Astrocyte (in vitro differentiated cells and primary cell): ENCODE measurements at places on chromosomes 2 and 18.

GRCh38 chr18:60044290-60045006 is 144.7 kb downstream of the PMAIP1 start:
- no peaks in the 10 kb centered on the region for H3K36me3 ChIP-seq
- H3K4me1 ChIP-seq: peaks cover 6% of the 10 kb centered on the region
- peak overlapping the region; percentile 47 for H3K27ac ChIP-seq
- peak; percentile 87 for DNase-seq
- H3K4me3 ChIP-seq: no peak overlapping the region
- H3K27me3 ChIP-seq: no peaks in the 10 kb centered on the region

DNA sequence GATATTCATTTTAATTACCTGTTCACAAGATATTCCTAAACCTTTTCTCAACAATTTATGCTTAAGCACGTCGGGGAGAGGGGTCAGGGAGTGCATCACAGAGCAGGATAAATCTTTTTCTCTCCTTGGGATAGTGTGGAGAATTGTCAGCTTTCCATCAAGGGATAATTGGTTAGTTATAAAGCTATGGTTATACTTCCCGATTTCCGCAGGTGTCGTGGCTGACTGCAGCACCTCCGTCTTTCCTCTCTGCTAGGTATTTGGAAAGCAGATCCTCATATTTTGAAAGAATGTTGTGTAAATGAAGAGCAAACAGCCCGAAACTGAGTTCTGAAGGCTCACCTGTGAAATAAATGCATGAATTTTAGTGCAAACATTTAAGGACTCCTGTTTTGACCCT is 778 bp downstream of the DYNC2LI1 start:
- no peaks in the 10 kb centered on the region for H3K27me3 ChIP-seq
- H3K4me3 ChIP-seq: peak overlapping the region; percentile 83
- peak overlapping the region; percentile 89 for H3K27ac ChIP-seq
- no peaks in the 10 kb centered on the region for H3K36me3 ChIP-seq
- H3K4me1 ChIP-seq: peaks cover 4% of the 10 kb centered on the region

DNA sequence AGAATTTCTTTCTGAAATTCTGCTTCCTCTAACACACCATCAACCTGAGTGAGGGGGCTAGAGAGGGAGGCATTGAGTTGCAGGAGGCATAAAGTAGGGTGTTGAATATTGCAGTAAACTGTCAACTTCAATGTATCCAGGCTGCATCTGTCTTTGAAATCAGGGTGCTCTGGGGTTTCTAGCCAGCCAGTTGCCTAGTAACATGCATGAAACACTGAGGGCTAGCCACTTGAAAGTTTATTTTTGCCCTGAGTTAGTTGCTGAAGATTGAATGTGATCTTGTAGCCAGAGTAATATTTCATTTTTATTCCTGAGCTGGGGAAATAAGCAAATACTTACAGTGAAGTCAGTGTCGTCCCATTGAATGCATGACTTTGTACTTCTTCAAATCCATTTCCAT is 41.9 kb downstream of the LHCGR start:
- peaks cover 7% of the 10 kb centered on the region for H3K4me1 ChIP-seq
- H3K36me3 ChIP-seq: no peaks in the 10 kb centered on the region
- no peak overlapping the region for H3K4me3 ChIP-seq
- DNase-seq: no peak
- H3K27ac ChIP-seq: no peak overlapping the region
- H3K27me3 ChIP-seq: no peaks in the 10 kb centered on the region

DNA sequence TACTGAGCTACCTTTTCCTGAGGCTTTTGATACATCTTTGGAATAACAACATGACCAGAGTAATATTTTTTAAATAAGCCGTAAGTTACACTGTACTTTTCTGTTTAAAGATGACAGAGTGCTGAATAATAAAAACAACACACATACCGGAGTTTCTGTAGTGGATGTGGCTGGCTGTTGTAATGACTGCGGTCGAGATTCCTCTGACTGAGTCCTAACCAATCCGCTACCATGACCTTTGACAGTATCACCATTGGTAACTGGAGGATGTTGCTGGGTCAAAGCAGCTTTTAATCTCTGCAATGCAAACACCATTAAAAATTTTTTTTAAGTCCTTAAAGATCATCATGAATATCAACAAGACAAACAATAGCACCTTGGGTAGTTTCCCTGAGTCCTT is 70.7 kb downstream of the ATF2 start:
- H3K27me3 ChIP-seq: no peaks in the 10 kb centered on the region
- peak; percentile 88 for DNase-seq
- peaks cover 11% of the 10 kb centered on the region for H3K4me1 ChIP-seq
- H3K27ac ChIP-seq: peak overlapping the region; percentile 69
- no peak overlapping the region for H3K4me3 ChIP-seq
- peaks cover 10% of the 10 kb centered on the region for H3K36me3 ChIP-seq

GRCh38 chr2:182642328-182642727 is 73.7 kb upstream of the DNAJC10 start:
- no peaks in the 10 kb centered on the region for H3K4me1 ChIP-seq
- no peaks in the 10 kb centered on the region for H3K36me3 ChIP-seq
- no peak overlapping the region for H3K27ac ChIP-seq
- peak; percentile 23 for DNase-seq
- H3K27me3 ChIP-seq: no peaks in the 10 kb centered on the region

DNA sequence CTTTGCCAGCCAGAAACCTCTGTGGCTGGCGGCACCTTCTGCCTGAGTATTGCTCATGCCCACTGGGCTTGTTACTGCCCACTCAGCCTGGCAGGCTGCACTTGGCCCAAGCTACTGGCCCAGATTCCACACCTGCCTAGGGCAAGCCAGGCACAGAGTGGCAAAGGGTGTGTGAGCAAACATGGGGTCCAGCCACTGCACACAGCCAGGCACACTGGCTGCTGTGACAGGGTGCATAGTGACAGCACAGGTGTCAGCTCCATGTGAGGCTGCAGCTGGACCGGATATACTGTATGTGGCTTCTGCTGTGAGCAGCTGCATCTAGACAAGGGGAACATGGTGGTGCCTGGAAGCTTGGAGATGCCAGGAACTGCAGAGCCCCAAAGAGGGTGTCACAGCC is 113.9 kb downstream of the COPS8 start:
- no peak overlapping the region for H3K4me3 ChIP-seq
- H3K4me1 ChIP-seq: peaks cover 61% of the 10 kb centered on the region
- H3K36me3 ChIP-seq: no peaks in the 10 kb centered on the region
- peak overlapping the region; percentile 69 for H3K27ac ChIP-seq
- H3K27me3 ChIP-seq: no peaks in the 10 kb centered on the region

DNA sequence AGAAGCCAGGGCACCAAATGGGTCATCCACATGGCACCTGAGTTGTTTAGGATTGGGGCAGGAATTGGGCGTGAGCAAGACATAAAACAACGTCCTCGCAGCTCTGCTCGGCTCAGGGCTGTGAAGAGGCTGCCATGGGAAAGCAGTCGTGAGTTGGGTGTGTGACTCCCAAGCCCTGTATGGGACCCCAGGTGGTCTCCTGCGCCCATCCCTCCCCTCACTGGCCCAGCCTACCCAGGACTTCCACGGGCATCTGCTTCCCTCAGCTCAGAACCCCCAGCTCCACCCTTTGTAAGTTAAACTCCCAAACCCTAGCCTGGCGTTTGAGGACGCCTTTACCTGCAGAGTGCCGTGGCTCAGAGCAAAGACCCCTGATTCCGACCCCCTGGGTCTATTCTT is 23.2 kb upstream of the HPCAL1 start:
- H3K27me3 ChIP-seq: no peaks in the 10 kb centered on the region
- H3K4me3 ChIP-seq: no peak overlapping the region
- peaks cover 33% of the 10 kb centered on the region for H3K4me1 ChIP-seq
- no peak overlapping the region for H3K27ac ChIP-seq

- no peak overlapping the region for H3K27ac ChIP-seq
- peaks cover 2% of the 10 kb centered on the region for H3K27me3 ChIP-seq
- peak; percentile 25 for DNase-seq
- H3K36me3 ChIP-seq: no peaks in the 10 kb centered on the region
- no peak overlapping the region for H3K4me3 ChIP-seq
Measured at GRCh38 chr2:1769703-1770422, 25.5 kb upstream of the PXDN start.

GRCh38 chr18:77191071-77191751 is 58.4 kb upstream of the GALR1 start:
- H3K4me3 ChIP-seq: no peak overlapping the region
- H3K36me3 ChIP-seq: no peaks in the 10 kb centered on the region
- H3K27me3 ChIP-seq: no peaks in the 10 kb centered on the region
- no peak overlapping the region for H3K27ac ChIP-seq
- DNase-seq: peak; percentile 84

DNA sequence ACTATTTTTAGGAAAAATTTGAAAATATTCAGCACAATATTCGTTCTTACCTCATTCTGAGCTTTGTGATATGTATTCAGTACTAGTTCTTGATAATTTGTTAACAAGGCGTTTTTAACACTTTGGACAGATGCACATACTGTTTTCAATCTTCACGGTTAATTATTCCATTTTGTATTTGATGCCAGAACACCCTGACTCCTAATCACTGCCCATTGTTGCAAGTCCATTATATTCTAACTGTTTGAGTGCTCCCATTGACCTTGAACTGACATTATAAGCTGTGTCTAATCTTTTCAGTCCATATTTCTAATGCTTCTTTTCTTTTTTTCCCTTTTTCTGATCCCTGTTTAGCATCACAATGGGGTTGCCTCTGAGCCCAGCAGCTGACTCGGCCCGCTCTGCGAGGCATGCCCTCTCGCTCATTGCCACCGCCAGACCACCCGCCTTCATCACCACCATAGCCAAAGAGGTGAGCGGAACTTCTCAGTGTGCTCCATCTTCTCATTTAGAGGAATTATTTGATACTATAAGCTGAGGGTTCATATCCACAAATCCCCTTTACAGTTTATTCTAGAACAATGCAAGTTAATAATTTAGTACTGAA is 211.3 kb upstream of the BOD1L2 start:
- no peaks in the 10 kb centered on the region for H3K36me3 ChIP-seq
- H3K27ac ChIP-seq: no peak overlapping the region
- no peak overlapping the region for H3K4me3 ChIP-seq
- no peak for DNase-seq
- no peaks in the 10 kb centered on the region for H3K27me3 ChIP-seq

- H3K4me3 ChIP-seq: no peak overlapping the region
- no peaks in the 10 kb centered on the region for H3K27me3 ChIP-seq
- no peak overlapping the region for H3K27ac ChIP-seq
- H3K36me3 ChIP-seq: peaks cover 10% of the 10 kb centered on the region
- peaks cover 4% of the 10 kb centered on the region for H3K4me1 ChIP-seq
Measured at GRCh38 chr2:135657806-135658582, 83.7 kb upstream of the UBXN4 start.
